ENCODE measurements at places on chromosomes 16 and 17. TPM values are rescaled to one million over a fixed set of nuclear protein-coding genes. Genes with fewer than 3 reads are reported as not detected.
A peak's percentile ranks its signal among the peaks of the same experiment; 100 is the strongest.

DNA sequence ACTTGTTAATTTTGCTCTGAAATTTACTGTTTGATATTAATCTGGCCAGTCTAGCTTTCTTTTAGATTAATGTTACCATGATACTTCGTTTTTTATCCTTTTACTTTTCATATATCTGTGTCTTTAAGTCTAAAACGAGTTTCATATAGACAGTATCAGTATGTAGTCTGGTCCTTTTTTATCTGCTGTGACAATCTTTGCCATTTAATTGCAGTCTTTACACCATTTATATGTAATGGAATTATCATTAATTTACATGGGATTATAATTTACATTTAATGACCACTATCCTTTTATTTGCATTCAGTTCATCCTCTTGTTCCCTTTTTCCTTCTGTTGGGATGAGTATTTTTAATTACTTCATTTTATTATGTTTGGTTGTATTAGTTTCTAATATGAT lies 243.5 kb downstream of the PRKCA start:
- DNase-seq = no peak

Gene ALOXE3
- total RNA-seq = not detected

Gene SNX20
- 2.5 TPM for total RNA-seq

GRCh38 chr16:63361032-63361624 lies 1324.9 kb upstream of the CDH8 start:
- no peak for DNase-seq

- no peak for DNase-seq
These were observed 3.7 kb downstream of the TIMP2 start for GRCh38 chr17:78921437-78921971.

- peak; percentile 89 for DNase-seq
These were observed at the start of gene GEMIN4 for GRCh38 chr17:752002-752619. GEMIN4 (minus strand) TSS chr17:752264; CDS start chr17:752142, 122 bp downstream.

DNA sequence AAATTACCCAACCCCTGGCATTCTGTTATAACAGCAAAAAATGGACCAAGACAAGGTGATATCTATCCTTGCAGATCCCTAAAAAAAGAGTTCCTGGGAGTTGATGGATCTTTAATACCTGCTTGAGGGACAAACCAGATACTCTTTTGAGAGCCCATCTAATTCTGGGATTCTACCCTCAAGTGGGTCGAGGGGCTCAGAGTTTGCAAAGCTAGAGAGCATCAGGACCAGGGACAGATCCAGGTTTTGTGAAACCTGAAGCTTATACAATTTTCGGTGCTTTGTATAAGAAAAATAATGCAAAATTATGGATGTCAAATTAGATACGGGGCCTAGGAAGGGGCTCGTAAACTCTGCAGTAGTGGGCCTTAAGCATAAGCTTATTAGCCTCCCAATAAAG lies 130.5 kb upstream of the CRHR1 start:
- no peak for DNase-seq

GRCh38 chr17:2500446-2500845 lies 11.2 kb downstream of the METTL16 start:
- DNase-seq = no peak

- DNase-seq = no peak
These were observed 108.1 kb downstream of the ABCC12 start for GRCh38 chr16:48047720-48048119.

Gene CDR2
- total RNA-seq = 31.9 TPM

DNA sequence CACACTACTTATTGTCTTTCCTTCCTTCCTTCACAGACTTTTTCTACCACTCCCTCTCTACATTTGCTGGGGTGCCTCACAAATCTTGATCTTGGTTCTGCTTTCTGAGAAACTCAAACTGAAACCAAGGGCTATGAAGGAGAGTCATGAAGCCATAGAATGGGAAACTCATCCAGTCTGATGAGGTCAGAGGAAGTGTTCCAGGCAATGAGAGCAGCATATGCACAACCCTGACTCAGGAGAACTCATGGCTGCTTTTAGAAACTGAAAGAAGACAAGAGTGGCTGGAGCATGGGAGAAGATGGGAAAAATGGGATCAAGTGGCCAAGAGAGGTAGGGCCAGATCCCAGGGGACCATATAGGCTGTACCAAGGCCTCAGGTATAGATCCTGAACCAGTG lies 130.0 kb upstream of the TOX3 start:
- DNase-seq = no peak

DNA sequence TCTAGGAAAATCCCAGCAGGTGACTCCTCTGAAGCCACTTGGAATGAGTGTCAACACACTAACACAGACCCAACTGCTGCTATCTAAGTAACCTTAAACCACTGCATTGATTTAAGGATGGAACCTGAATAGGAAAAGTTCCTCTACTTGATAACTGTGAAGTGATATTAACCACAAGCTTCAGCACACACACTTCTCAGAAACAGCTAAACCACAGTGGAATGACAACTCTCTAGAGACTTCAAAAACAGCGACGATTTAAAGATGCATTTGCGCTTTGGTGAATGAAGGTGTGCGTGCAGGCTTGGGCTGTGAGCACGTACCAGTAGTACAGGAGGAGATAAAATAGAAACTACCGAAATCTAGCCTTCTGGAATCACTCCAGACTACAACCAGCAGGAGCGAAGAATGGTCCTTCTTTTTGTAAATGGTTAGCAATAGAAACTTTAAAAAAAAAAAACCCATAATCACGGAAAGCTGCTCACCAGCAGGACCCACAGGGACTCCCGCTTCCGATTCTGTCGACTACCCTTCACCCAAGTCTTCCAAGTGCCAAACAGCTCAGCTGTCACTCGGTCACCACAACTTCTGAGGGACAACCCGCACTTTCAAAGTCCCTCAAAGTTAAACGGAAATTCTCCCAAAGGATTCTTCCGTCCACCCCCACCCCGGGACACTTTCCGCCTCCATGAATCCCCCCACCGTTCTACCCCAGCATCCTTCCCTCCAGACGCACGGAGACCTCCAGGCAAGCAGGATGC lies 137.7 kb upstream of the CORO6 start:
- DNase-seq = peak; percentile 4

Gene PHOSPHO1
- total RNA-seq = 6.3 TPM

GRCh38 chr16:22270525-22270924 lies 26.7 kb upstream of the POLR3E start:
- no peak for DNase-seq

GRCh38 chr16:74277974-74278373 lies 18.6 kb upstream of the PSMD7 start:
- DNase-seq = no peak

Gene EME1
- total RNA-seq = 13.6 TPM

GRCh38 chr17:82849076-82849945 lies 9.5 kb upstream of the ZNF750 start:
- no peak for DNase-seq

Gene TCAP
- 4.3 TPM for total RNA-seq

Gene ZKSCAN2
- 11.8 TPM for total RNA-seq
